Breast epithelium (tissue), 4 donors: ENCODE measurements at places on chromosomes 1 and 21. TPM values are rescaled to one million over a fixed set of nuclear protein-coding genes. Genes with fewer than 3 reads are reported as not detected.

The C2CD4D gene
- 0.73 TPM for total RNA-seq

The C1orf185 gene
- total RNA-seq, result not detected

The TRABD2B gene
- 1.4 TPM for total RNA-seq

The OR2M5 gene
- not detected for total RNA-seq

The SYCP1 gene
- total RNA-seq, result not detected

The BARHL2 gene
- not detected for total RNA-seq
